ENCODE measurements at places on chromosomes 4 and X.

- no peak for DNase-seq
These were observed 48.6 kb downstream of the RPGR start for GRCh38 chrX:38278682-38279081.

- DNase-seq = no peak
These were observed 88.0 kb downstream of the ARSF start for GRCh38 chrX:3129256-3129655.

DNA sequence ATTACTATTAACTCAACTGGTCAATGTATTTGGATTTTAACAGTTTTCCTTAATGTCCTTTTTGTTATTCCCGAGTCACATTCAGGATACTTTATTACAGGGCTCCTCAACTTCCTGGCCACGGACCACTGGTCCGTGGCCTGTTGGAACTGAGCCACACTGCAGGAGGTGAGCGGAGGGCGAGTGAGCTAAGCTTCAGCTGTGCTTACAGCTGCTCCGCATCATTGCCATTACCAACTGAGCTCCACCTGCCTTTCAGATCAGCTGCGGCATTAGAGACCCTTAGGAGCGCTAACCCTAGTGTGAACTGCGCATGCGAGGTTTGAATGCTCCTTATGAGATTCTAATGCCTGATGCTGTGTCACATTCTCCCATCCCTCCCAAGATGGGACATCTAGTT, 591.7 kb downstream of the CCSER1 start:
- no peak for DNase-seq

DNA sequence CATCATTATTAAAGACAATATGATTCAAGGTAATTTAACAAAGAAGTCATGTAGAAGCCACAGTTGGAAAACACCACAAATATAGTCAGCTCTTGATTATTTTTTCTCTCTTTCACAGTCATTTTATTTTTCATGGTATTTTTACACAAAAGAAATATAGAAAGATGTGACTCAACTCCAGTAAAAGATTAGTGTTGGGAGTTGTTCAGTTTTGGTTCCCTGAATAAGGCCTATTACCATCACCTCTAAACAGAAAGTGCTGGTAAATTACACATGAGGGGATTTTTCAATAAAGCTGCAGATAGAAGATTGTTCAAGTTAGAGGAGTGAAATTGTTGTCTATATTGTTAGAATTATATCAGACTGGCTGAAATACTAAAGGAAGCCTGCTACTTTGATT, 107.0 kb downstream of the DDIT4L start:
- DNase-seq = no peak

- no peak for DNase-seq
These were observed 34.0 kb downstream of the BMP2K start for GRCh38 chr4:78809928-78810835.

DNA sequence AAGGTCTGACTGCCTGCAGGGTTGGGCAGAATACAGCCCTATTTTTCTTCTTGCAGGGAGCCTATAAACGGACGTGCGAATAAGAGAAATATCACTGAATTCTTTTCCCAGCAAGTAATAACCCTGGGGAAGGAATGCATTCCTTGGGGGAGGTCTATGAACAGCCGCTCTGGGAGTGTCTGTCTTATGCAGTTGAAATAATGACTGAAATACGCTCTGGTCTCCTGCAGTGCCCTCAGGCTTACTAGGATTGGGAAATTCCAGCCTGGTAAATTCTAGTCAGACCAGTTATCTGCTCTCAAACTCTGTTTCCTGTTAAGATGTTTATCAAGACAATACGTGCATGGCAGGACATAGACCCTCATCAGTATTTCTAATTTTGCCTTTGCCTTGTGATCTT, 72.1 kb upstream of the FAM241A start:
- DNase-seq = no peak

- no peak for DNase-seq
These were observed 346.7 kb upstream of the TACR3 start for GRCh38 chr4:104066533-104066932.

GRCh38 chr4:100797791-100798190, 280.0 kb upstream of the EMCN start:
- no peak for DNase-seq

GRCh38 chr4:159227984-159228383, 125.1 kb downstream of the RAPGEF2 start:
- DNase-seq = no peak

GRCh38 chr4:138205531-138206233, 36.5 kb downstream of the SLC7A11 start:
- no peak for DNase-seq

DNA sequence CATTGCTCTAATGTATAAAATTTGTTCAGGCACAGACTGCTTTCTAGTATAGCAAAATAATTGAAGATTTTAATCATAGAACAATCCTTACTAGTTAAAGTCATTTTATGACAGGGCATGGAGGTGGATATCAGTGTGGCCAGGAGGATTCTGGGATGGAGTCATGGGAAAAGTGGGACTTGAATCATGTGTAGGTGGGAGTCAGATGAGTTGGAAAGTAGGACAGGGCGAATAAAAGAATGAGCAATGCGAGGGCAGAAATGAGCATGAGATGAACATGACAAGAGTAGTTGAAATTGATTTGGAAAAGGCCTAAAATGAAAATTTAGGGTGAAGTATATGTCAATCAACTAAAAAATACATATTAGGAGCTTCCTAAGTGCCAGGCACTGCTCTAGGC, 7.2 kb upstream of the SDAD1 start:
- DNase-seq = no peak

DNA sequence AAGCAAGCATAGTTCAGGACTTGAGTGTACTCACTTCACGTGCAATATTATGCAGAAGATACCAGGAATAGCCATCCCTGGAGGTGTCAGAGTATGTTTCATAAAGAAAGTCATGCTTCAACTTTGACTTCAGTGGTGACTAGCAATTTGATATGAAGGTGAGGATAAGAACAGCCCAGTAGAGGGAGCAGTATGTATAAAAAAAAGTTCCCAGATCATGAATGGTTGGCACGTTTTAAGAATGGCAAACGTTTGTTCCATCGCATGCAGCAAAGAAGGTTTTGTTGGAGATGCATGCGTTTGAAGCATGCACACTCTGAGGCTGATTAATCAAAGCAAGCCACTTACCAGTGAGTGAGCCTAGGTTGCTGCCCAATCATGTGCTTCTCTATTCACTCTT, 33.5 kb upstream of the SLITRK4 start:
- DNase-seq = no peak

GRCh38 chr4:56320293-56320692, 67.0 kb downstream of the AASDH start:
- DNase-seq = no peak

- DNase-seq = no peak
These were observed 594.9 kb downstream of the TECRL start for GRCh38 chr4:63814171-63814964.

GRCh38 chr4:106095408-106095807, 200.1 kb downstream of the NPNT start:
- no peak for DNase-seq

DNA sequence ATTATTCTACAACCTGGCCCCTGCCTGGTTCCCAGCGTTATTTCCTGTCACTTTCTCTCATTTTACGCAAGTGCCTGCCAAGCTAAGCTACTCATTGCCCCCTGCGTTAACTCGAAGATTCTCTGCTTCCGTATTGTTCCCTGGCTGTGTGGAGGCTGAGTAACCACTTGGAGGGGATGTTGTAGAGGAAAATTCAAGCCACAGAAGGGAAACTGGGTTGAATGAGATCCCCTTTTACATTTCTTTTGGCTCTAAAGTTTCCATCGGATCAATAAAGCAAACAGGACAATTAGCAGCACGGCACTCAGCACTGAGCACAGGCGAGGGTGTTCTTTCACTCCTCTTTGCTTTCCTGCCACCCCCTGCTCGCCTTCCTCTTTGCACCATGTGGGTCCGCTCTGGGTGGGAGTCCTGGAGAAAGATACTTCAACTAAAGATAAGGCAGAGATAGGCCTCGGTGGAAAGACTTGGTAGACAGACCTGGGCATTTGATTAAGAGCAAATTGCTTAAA, 4.2 kb upstream of the TMSB4X start:
- DNase-seq = no peak

DNA sequence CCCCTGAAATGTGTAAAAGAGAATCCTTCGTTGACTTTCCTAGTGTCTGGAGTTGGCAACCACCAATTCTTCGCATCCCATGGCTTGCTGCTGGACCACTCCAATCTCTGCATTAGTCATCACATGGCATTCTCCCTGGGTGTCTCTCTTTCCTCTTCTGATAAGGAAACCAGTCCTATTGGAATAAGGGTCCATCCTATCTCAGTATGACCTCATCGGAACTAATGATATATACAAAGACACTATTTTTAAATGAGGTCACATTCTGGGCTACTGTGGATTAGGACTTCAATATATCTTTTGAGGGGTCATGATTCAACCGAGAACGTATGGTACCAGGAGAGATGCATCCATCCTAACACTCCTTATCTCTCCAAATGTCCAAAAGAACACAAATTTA, 259.1 kb upstream of the CPEB2 start:
- DNase-seq = no peak

- no peak for DNase-seq
These were observed 285.5 kb downstream of the CRLF2 start for GRCh38 chrX:926991-927390.

DNA sequence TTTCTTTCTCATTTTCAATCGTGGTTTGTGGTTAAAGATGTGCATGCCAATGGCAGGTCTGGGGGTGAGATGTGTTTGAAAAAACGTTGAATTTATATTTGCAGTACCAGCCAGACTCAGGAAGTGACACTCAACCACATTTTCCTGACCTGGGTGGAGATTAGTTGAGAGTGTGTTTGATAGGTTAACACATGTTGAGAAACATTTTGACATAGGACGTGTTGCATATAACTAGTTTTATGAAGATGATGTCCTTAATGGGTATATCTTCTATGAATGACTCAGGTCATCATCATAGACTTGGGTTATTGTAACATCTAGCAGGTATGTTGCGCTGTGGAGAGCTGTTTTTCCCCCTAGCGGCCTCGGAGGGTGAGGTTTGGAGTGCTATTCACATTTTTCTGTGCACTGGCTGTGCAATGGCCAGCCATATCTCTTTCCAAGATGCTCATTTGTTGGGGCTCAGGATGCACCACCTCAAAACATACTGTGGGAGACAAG, 21.7 kb upstream of the CD38 start:
- peak; percentile 59 for DNase-seq

DNA sequence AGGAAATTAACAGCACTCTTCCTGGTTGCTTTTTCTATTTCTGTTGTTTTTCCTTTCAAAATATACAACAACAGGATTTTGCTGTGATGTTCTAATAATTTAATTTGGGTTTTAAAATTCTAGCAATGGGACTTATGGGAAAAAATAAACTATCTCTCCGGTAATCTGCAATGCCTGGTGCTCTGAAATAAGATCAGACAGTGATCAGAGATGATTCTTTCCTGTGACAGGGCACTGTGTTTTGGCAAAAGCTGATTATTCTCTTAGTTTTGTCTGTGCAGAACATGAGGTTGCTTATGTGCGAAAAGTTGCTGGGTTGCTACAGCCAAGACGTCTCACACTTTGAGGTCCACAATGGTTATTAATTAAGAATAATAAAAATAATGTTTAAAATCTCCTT, 291.7 kb downstream of the FBXO8 start:
- DNase-seq = no peak
